CD8-positive, alpha-beta memory T cell (primary cell): ENCODE measurements at places on chromosomes 4 and X. TPM values are rescaled to one million over a fixed set of nuclear protein-coding genes. Genes with fewer than 3 reads are reported as not detected.

Gene CSAG1
- total RNA-seq = not detected

Gene RAI2
- total RNA-seq = 0.64 TPM

Gene SRPX
- total RNA-seq = not detected

- H3K27ac ChIP-seq = no peak overlapping the region
- no peaks in the 10 kb centered on the region for H3K36me3 ChIP-seq
- no peak overlapping the region for H3K4me3 ChIP-seq
These were observed 15.1 kb downstream of the MCF2 start for GRCh38 chrX:139692908-139693307.

GRCh38 chr4:155599085-155599484, 67.6 kb upstream of the GUCY1A1 start:
- H3K27ac ChIP-seq = no peak overlapping the region
- no peak for DNase-seq
- no peaks in the 10 kb centered on the region for H3K4me1 ChIP-seq
- H3K27me3 ChIP-seq = no peaks in the 10 kb centered on the region
- no peaks in the 10 kb centered on the region for H3K36me3 ChIP-seq
